ENCODE measurements at places on chromosomes 11 and 22. TPM values are rescaled to one million over a fixed set of nuclear protein-coding genes. Genes with fewer than 3 reads are reported as not detected.

- no peak for DNase-seq
Measured at GRCh38 chr11:59187035-59187434, 15.1 kb downstream of the DTX4 start.

GRCh38 chr11:11841116-11841722, 553 bp upstream of the USP47 start:
- peak; percentile 35 for DNase-seq

DNA sequence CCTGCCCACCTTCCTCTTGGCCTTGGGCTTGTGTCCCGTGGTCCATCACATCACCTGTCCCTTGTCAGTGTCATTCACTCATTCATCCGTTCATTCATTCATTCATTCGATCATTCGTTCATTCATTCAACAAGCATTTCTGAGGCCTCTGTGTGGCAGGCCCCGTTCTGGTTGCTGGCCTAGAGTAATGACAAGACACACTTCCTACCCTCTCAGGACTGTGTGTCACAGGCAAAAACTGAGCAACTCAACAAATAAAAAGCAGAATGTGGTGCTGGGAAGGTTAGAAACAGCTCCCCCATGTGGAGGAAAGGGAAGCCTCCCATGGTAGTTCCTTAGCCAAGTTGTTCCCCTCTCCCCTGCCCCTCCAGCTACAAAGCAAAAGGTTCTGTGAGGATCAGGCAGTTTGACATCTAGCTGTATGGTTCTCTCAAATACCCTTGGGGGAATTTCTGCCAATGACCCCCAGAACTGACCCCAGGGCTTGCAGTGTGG, 1.6 kb upstream of the OMP start:
- no peak for DNase-seq

GRCh38 chr11:83717537-83717936, 431.4 kb upstream of the CCDC90B start:
- DNase-seq, result no peak

Gene SULT4A1
- 0.49 TPM for total RNA-seq

Measured in fibroblast of the aortic adventitia (primary cell).